ENCODE measurements at places on chromosomes 11 and 22.

DNA sequence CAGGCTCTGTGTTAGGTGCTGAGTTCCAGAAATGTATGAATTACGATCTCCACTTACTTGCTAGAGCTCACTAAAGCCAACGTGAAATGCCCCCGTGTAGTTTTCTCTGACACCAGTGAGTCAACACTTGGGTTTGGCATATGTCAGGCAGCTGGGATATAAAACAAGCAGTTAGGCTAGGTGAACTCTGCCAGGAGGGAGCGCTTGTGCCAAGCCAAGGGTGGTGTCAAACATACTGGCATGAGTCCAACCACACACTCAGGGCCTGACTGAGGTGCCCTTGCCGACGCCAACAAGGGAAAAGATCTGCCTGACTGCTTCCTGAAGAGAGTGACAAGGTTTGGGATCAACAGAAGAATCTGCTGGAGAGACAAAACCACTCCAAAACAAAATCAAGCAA is 167.8 kb upstream of the NARS2 start:
- no peak for DNase-seq

GRCh38 chr11:117691218-117691514 is 105.8 kb downstream of the DSCAML1 start:
- no peak for DNase-seq

GRCh38 chr11:118042141-118042540 is 34.7 kb upstream of the TMPRSS4 start:
- no peak for DNase-seq

- DNase-seq: no peak
These were observed 31.4 kb downstream of the ADAMTS8 start for GRCh38 chr11:130396965-130397364.
